ENCODE measurements at places on chromosomes 12 and 14. TPM values are rescaled to one million over a fixed set of nuclear protein-coding genes. Genes with fewer than 3 reads are reported as not detected.

CLEC14A gene
- total RNA-seq: 23.4 TPM

NID2 gene
- total RNA-seq: 207 TPM

DNA sequence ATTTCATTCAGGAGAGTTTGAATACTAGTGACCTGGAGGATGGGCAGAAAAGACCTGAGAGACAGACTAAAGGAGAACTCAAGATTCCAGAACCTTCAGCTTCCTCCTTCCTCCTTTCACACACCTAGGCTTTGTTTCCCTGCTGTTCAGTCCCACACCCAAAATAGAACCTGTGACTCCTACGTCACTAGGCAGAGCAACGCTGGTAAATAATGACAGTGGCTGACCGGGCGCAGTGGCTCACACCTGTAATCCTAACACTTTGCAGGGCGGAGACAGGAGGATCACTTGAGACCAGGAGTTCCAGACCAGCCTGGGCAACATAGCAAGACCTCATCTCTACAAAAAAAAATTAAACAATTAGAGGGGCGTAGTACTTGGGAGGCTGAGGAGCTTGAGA, 166.4 kb upstream of the FKBP4 start:
- DNase-seq: no peak

GRCh38 chr14:77323571-77323970, 2.7 kb downstream of the GSTZ1 start:
- no peak for DNase-seq

DNA sequence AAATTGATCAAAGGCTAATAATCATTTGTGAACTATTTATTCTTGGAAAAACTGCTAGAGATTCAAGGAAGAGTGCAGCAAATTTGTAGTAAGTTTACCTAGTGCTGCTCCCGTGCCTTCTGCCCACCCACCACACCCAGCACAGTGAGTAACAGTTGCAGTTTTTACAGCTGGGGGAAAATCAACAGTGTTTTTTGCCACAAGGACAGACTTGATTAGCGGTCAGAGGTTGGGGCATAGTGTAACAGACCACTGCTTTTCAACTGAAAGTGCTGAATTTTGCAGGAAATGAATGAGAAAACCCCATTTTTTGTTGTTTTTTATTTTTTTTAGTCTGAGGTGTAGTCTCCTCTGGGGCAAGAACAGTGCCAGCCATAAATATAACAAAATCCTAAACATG, 7.5 kb upstream of the KLRK1 start:
- DNase-seq: no peak

KRT79 gene
- not detected for total RNA-seq

- DNase-seq: no peak
Measured at GRCh38 chr12:11807458-11807857, 158.0 kb downstream of the ETV6 start.

DNA sequence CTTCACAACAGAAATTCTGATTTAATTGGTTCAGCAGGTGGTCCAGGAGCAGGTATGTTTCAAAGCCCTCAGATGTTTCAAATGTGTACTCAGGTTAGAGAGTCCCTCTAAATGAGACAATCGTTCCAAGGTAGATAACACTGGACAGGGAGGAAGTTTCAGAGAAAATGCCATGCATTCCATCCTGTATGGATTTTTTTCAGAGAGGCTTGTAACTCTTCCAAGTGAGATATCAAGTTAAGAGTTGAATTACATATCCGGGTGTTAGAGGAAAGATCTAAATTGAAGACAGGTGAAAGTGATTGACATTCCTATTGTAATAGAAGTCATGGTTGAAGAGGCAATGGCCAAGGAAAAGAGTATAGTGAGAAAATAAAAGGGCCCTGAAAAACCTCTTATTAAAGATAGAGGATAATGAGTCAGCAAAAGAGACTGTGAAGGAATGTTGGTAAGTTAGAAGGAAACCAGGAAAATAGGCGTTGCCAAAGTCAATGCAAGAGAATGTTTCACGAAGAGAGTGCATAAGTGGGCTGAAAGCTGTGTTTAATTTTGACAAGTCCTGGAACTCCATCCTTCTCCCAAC, 105.8 kb downstream of the BMP4 start:
- DNase-seq: no peak

DNA sequence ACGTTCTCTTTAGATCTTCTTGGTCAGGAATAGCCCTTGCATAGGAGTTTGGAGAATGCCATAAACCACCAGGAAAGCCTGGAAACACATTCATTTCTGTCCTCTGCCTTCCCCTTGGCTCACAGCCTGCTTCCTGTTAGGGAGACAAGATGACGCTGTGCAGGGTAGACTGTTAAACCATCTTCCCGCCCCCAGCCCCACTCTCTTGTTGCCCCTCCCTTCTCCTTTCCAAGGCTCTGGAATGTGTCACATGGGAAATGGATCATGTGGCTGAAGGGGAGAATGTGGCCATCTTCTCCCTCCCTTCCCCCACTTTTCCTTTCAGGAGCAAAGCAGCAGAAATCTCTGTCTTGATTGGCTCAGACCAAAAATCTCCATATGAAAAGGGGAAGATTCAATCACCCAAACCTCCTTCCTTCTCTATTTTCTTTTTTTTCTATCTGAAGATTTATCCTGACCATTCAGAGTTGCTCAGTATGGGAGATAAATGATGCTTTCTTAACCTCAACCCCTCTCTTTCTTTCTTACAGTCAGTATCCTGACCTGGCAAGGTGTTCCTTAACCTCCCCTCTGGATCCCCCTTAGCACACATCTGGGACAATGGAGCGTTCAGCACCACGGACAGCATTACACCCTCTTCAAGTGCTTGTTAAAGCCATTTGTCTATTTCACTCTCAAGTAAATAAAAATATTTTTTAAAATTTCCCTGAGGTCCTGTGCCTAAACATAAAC, 11.4 kb downstream of the GPR19 start:
- DNase-seq: peak; percentile 20

DNA sequence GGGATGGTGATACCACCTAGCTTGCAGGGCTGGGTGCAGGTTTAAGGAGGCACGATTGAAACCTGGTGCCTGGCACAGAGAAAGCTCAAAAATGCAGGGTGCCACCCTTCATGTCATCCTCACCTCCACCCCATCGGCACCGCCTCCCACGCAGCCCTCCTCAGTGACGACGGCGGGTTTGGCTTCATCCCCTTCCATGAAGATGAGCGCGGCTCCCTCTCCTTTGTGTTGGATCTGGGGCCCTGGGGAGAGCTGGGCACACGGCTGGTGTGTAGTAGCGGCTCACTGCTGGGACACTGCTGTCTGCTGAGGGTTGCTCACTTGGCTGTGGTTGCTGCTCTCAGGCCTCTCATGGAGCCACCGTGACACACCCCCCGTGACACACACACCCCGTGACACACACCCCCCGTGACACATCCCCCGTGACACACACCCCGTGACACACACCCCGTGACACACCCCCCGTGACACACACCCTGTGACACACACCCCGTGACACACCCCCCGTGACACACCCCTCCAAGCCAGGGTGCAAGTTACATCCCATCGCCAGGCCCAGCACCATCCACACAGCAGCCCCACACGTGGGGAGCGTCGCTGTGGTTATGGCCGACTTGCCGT, 42.9 kb upstream of the FZD10 start:
- no peak for DNase-seq

DNA sequence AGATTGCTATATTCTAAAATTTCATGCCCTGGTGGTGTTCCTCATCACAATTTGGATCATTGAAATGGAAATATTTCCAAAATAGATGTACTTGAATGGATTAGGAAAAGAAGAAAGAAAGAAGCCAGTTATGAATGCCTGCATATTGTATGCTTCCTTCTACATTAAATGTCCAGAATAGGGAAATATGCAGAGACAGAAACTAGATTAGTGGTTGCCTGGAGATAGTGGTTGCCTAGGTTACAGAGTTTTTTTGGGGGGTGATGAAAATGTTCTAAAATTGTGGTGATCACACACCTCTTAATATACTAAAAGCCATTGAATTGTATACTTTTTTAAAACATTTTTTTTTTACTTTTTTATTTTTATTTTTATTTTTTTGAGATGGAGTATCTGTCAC, 18.0 kb downstream of the TUBA1A start:
- no peak for DNase-seq

GRCh38 chr14:78469947-78470346, 299.8 kb downstream of the NRXN3 start:
- DNase-seq: no peak

DNA sequence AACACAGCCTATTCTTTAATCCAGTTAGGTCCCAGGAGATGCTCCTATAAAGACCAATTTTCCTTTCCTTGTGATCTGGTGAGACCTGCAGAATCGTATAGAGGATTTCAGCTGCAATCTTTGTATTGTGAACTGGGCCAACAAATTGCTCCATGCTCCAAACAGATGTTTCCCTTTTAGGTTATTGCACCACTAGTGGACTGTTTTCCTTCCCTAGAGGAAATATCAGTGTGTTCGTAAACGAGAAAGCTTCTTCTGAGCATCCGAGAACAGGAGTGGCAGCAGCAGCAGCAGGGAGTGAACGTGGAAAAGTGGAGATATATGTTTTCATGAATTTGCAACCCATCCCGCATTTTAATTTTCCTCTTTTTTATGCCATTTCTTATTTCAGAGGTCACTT, 344.1 kb upstream of the PDE3A start:
- DNase-seq: no peak

SLC4A8 gene
- 1.5 TPM for total RNA-seq

- no peak for DNase-seq
Measured at GRCh38 chr12:10025236-10025635, 5.2 kb upstream of the CLEC9A start.

PRB2 gene
- total RNA-seq: not detected

DNA sequence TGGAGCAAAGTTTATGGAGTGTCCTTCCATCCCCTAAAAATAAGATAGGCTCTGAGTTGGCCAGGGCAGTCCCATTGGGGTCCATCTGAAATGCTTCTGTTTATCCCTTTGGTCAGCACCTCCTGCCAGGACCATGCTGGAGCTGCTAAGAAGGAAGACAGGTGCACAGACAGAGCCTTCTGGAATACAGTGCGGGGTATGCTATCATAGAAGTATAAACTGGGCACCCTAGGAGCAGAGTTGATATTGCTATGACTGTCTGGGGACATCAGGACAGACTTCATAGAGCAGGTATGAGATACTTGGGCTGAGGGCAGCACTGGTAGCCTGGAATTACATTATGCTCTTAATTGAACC, 170.4 kb upstream of the HIF1A start:
- DNase-seq: no peak

- DNase-seq: no peak
Measured at GRCh38 chr14:103856607-103857006, 9.2 kb upstream of the PPP1R13B start.
